ENCODE measurements at places on chromosomes 7 and 10.

DNA sequence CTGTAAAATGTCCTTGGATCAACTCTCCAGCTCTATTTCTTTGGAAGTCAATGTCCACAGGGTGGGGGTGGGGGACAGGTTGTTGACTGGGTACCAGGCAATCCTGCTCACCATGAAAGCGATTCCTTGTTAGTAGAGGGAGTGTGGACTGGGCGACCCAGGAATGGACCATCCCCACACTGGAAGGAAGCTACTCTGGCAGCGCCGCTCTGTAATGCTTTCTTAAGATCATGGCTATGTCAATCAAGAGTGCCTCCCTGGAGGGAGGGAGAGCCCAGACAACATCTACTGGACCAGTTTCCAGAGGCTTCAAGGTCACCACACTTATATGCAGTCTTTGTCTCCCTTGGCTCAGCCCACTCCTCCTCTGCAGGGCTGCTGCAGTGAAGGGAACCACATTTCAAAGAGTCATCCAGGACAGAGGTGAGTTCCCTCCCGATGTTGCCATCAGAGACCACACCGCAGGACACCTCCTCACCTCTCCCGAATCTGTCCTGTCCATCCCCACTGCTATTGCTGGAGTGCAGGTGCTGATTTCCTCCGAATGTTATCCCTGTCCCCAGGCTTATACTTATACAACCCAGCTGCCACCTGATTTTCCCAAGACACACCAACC, 6.9 kb downstream of the GIMAP5 start:
- H3K27me3 ChIP-seq, result no peaks in the 10 kb centered on the region
- DNase-seq, result peak; percentile 40
- H3K27ac ChIP-seq, result peak overlapping the region; percentile 97
- peak overlapping the region; percentile 86 for H3K4me3 ChIP-seq
- peaks cover 95% of the 10 kb centered on the region for H3K4me1 ChIP-seq

GRCh38 chr10:4385231-4385870, 440.7 kb upstream of the AKR1E2 start:
- H3K4me1 ChIP-seq, result no peaks in the 10 kb centered on the region
- DNase-seq, result no peak
- no peaks in the 10 kb centered on the region for H3K36me3 ChIP-seq
- peaks cover 16% of the 10 kb centered on the region for H3K27me3 ChIP-seq
- no peak overlapping the region for H3K4me3 ChIP-seq

DNA sequence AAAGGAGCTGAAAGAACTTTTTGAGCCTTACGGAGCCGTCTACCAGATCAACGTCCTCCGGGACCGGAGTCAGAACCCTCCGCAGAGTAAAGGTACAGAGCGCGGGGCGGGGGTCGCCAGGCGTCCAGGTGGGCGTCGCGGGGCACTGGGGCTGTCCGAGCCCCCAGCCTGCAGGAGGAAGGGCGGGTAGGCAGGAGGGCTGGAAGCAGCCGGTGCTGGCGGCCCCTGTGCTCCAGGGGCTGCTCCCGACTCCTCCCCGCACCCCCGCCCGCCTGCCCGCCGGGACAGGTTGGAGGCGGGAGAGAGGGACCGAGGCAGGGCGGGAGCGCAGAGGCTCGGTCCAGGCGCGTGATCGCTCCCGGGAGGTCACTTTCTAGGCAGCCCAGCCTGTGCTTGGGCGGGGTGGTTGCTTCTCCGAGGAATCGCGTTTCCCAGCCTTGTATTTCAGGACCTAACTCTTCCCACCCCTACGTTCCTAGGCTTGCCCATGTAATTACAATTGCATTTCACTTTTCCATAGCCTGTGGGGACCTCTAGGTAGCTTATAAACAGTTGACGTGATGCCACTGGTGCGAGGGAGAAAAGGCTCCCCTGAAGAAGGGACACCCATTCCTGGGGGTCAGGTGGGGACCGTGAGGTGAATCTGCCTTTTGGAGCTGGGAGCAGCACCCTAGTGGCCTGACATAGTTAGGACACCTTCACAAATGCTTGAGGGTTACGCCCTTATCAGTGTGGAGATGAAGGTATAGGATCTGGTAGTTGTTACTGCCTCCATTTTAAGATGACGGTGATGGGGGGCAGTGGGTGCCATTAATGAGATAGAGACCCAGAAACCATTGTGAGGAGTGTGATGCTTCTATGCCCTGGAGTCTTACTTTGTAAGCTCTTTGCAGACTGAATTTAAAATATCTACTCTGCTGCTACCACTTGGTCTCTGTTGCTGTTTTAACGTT, 148.2 kb downstream of the CELF2 start:
- peaks cover 44% of the 10 kb centered on the region for H3K4me1 ChIP-seq
- H3K27ac ChIP-seq, result peak overlapping the region; percentile 98
- peak; percentile 79 for DNase-seq

- peaks cover 9% of the 10 kb centered on the region for H3K36me3 ChIP-seq
- H3K4me1 ChIP-seq, result peaks cover 53% of the 10 kb centered on the region
- H3K27ac ChIP-seq, result peak overlapping the region; percentile 63
- H3K27me3 ChIP-seq, result no peaks in the 10 kb centered on the region
- no peak for DNase-seq
- no peak overlapping the region for H3K4me3 ChIP-seq
Observed at GRCh38 chr10:84335516-84335915, 7.1 kb downstream of the CCSER2 start.

DNA sequence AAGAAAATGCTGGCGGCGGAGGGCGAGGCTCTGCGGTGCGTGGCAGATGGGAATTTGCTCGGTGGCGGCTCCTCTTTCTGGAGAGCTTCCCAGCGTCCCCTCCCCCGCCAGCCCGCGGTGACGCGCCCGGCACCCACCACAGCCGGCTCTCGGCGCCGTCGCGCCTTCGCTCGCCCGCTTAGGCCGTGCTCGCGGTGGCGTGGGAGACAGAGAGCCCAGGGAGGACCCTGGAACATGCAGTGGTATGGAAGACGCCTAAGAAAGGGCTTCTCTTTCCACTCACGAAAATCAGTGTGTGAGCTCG, 576 bp upstream of the CSGALNACT2 start:
- peak; percentile 65 for DNase-seq
- peaks cover 47% of the 10 kb centered on the region for H3K4me1 ChIP-seq
- H3K27me3 ChIP-seq, result no peaks in the 10 kb centered on the region
- peaks cover 17% of the 10 kb centered on the region for H3K36me3 ChIP-seq

DNA sequence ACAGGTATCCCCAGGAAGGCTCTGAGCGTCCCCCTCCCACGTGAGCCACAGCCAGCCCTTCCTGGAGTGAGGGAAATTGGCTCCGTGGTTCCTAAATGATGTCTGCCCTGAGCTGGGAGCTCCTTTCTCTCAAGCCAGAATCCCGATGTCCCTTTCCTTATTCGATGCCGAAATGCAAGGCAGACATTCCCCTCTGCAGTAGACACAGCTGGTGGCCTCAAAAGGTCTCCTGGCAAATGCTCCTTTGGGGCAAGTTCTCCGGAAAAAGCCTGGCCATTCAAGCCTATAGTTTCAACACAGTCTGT, 98.9 kb downstream of the HIP1 start:
- no peak for DNase-seq
- H3K27ac ChIP-seq, result peak overlapping the region; percentile 63
- no peaks in the 10 kb centered on the region for H3K36me3 ChIP-seq
- peaks cover 9% of the 10 kb centered on the region for H3K27me3 ChIP-seq

GRCh38 chr7:109772161-109772560, 1202.5 kb downstream of the DNAJB9 start:
- no peak for DNase-seq
- no peaks in the 10 kb centered on the region for H3K27me3 ChIP-seq
- H3K4me3 ChIP-seq, result no peak overlapping the region
- H3K4me1 ChIP-seq, result no peaks in the 10 kb centered on the region

DNA sequence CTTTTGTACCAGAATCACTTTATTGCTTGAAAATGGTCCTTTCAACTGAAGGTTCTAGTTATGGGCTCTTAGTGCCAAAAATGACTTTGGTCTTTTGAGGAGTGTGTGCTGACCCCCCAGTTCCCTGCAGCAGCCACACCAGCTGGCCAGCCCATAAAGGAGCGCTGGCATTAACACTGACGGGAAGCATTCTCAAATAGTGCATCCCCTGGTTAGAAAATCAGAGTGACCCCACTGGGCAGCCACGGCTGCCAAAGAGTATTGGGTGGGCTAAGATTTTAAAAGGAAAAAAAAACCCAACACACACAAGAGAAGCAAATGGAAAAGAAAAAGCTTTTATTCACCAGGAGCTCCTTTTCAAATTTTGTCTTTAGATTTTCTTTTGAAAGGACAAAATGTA, 199.8 kb downstream of the CELF2 start:
- peak overlapping the region; percentile 93 for H3K27ac ChIP-seq
- H3K27me3 ChIP-seq, result no peaks in the 10 kb centered on the region
- peaks cover 98% of the 10 kb centered on the region for H3K4me1 ChIP-seq
- no peak for DNase-seq

DNA sequence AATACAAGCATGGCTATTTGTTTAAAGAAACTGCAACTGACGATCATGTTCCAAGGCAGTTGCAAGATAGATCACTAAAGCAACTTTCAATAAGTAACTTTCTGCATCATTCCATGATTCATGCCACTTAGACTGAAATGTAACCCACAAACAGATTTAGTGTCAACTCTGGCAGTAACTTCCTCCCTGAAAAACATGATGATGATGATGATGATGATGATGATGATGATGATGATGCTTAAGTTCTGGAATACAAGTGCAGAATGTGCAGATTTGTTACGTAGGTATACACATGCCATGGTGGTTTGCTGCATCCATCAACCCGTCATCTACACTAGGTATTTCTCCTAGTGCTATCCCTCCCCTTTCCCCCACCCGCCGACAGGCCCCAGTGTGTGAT, 754.7 kb downstream of the INHBA start:
- H3K4me1 ChIP-seq, result no peaks in the 10 kb centered on the region
- no peak overlapping the region for H3K27ac ChIP-seq
- H3K4me3 ChIP-seq, result no peak overlapping the region

DNA sequence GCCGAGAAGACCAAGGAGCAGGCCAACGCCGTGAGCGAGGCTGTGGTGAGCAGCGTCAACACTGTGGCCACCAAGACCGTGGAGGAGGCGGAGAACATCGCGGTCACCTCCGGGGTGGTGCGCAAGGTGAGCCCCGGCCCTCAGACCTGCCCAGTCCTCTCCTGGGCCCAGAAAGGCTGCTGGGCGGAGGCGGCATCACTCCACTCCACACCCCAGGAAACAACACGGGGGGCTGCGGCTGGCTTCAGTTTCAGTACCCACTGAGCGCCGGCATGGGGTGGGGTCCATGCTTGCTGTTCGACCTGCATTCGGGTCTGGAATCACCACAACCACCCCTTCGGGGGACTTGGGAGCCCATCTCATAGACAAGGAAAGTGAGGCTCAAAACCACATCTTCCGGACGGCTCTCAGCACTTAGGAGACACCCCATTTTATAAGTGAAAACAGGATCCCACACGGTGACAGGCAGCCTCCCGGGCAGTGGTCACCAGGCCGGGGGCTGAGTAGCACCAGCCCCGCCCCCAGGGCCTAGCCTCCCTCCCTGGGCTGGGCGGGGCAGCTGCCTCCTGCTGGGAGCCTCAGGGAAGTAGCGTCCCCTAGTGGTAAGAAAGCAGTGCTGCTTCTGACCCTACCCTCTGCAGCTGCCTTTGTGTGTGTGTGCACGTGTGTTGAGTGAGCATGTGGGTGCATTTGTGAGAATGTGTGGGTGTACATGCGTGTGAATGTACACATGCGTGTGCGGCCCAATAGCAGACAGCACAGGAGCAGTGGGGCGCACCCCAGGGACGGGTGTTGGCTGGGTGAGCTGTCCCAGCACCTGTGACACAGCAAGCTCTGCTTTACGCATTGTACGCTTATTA, 1.8 kb downstream of the SNCG start:
- H3K27ac ChIP-seq, result peak overlapping the region; percentile 40
- H3K4me3 ChIP-seq, result no peak overlapping the region
- H3K36me3 ChIP-seq, result no peaks in the 10 kb centered on the region
- H3K27me3 ChIP-seq, result no peaks in the 10 kb centered on the region
- DNase-seq, result peak; percentile 42

- DNase-seq, result no peak
- H3K27me3 ChIP-seq, result no peaks in the 10 kb centered on the region
- H3K36me3 ChIP-seq, result peaks cover 65% of the 10 kb centered on the region
- H3K4me3 ChIP-seq, result no peak overlapping the region
- peaks cover 3% of the 10 kb centered on the region for H3K4me1 ChIP-seq
Observed at GRCh38 chr7:133355325-133355708, 102.4 kb downstream of the EXOC4 start.

Measured in activated T-cell treated with anti-CD3 and anti-CD28 coated beads, Interleukin-2, amount 50 U/mL, for 24 hours (primary cell).